ENCODE measurements at places on chromosomes 7 and 10. TPM values are rescaled to one million over a fixed set of nuclear protein-coding genes. Genes with fewer than 3 reads are reported as not detected.

The SPDYE9 gene
- total RNA-seq, result not detected

The OR2A5 gene
- total RNA-seq, result not detected

The TSPAN12 gene
- 2.2 TPM for total RNA-seq

The ZNF365 gene
- 6.5 TPM for total RNA-seq

The FBXL13 gene
- 4.5 TPM for total RNA-seq

The ADIRF gene
- total RNA-seq, result 936 TPM

The MRC1 gene
- 0.37 TPM for total RNA-seq

The NPM3 gene
- 66.5 TPM for total RNA-seq

The PIP4K2A gene
- 45.6 TPM for total RNA-seq

The DPYSL4 gene
- total RNA-seq, result 2.6 TPM
